ENCODE measurements at places on chromosomes 12 and 14.

- DNase-seq = no peak
These were observed 51.0 kb downstream of the SPPL3 start for GRCh38 chr12:120853188-120853587.

DNA sequence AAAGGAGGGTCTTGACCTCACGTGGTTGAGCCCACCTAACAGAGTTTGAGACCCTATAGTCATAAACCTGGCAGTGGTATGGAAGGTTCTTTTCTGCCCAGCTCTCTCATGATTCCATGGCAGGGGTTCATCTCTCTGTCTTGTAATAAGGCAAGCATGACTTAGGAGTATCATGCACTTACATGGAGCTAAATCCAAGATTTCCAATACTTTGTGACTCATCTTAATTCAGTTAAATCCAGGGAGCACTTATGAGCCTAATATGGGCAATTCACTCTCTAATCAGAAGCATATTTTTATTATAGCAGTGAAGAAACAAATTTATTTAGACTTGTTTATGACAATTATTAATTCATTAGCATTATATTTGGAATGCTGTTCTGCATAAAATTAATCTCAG is 131.8 kb upstream of the CPSF6 start:
- no peak for DNase-seq

GRCh38 chr12:42704810-42705401 is 115.4 kb upstream of the PRICKLE1 start:
- DNase-seq = no peak

- no peak for DNase-seq
These were observed 389.2 kb downstream of the TMEM117 start for GRCh38 chr12:44225149-44225510.

DNA sequence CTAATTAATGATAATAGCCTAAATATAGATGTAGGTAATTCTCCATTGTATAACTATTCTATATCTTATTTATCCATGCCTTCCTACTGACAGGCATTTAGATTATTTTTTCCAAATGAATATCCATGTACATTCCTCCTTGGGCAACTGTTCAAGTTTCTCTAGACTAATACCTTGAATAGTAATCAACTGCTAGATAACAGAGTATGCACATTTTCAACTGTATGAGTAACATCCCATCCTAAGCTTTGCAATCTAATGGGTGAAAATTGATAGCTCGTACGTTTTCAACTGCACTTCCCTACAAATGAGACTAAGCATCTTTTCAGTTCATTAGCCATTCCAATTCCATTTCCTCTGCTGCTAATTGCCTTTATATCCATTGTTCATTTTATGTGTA is 37.0 kb downstream of the YAF2 start:
- DNase-seq = no peak

- DNase-seq = no peak
These were observed 3.7 kb downstream of the CLEC4A start for GRCh38 chr12:8127138-8127537.
